ENCODE measurements at places on chromosomes 1 and 21.
A peak's percentile ranks its signal among the peaks of the same experiment; 100 is the strongest.

DNA sequence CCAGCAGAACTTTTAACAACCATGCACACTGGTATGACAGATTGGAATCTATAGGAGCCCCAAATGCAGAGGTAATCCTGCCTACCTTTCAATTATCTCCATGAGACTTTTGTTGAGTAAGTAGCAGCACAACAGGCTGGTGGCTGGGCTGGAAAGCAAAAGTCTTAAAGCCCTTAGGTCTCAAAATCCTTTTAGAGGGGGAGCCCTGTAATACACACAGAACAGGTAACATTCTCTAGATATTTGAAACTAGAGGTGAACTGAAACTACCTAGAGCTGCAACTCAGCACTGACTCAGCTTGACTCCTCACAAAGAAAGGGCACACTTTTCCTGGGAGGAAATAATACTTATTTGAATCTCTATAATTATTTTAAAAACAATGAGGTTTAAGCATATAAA is 71.5 kb downstream of the CLCA4 start:
- DNase-seq = no peak

- no peak for DNase-seq
Measured at GRCh38 chr1:17186216-17186909, 18.6 kb upstream of the PADI1 start.

DNA sequence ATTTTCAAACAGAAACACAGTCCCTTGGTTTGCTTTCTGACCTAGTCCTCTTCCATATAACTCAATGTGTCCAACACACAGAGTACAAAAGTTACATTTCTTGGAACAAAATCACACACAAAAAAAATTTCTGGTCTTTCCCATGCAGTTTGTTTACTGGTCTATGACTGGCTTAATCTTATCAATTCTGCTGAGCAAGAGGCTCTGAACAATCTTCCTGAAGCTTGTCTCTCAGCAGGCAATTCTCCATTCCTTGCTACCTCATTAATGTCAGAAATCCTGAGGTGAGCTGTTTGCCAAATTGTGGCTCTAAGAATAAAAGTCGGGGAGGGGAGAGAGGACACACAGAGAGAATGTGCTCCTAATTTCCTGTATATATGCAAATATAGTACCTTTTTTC is 423.6 kb downstream of the HLX start:
- no peak for DNase-seq

DNA sequence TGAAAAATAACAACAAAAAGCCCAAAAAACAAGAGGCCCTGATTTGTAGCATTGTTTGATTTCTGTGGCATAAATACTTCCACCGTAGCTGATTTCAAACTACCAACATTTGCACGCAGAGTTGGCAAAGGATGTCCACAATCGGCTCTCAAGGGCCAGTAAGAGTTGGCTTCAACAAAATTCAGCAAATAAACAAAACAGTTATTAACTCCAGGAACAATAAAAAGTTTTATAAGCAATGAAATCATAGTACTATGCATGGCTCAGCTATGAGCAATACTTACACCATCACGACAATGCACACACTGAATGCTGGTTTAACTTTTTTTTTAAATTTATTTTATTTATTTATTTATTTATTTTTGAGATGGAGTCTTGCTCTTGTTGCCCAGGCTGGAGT is 8.7 kb upstream of the COX20 start:
- DNase-seq = peak; percentile 29

GRCh38 chr1:66275083-66275482 is 258.9 kb upstream of the SGIP1 start:
- no peak for DNase-seq

DNA sequence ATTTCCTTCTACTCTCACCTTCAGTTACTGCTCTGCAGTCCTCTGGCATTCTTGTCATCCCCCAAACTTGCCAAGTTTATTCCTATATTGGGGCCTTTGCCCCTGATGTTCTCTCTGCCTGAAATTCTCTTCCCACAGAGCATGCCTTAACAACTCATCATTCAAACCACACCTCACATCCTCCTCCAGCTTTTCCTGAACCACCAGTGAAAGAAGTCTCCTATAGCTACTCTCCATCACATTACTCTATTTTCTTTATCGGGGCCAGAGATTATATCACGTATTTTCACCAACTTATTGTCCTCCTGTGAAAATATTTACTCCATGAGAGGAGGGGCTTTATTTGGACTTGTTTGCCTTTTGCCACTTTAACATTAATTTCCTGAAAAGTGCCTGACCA is 32.1 kb downstream of the EXTL2 start:
- DNase-seq = peak; percentile 44

DNA sequence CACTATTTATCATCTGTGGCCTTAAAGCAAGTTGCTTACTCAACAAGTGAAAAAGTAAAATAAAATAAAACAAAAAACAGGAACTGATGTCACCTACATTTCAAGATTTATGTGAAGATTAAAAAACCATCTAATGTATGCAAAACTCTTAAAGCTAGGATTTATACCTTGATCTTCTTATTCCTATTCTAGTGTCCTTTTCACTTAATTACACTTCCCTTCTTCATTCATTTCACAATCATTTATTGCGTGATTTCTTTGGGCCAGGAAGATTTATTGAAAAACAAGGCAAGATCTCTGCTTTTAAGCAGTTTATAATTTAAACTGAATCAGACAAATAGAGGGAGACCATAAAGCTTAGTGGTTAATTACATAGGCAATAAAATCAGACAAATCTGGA is 18.6 kb downstream of the PTGER3 start:
- DNase-seq = no peak

DNA sequence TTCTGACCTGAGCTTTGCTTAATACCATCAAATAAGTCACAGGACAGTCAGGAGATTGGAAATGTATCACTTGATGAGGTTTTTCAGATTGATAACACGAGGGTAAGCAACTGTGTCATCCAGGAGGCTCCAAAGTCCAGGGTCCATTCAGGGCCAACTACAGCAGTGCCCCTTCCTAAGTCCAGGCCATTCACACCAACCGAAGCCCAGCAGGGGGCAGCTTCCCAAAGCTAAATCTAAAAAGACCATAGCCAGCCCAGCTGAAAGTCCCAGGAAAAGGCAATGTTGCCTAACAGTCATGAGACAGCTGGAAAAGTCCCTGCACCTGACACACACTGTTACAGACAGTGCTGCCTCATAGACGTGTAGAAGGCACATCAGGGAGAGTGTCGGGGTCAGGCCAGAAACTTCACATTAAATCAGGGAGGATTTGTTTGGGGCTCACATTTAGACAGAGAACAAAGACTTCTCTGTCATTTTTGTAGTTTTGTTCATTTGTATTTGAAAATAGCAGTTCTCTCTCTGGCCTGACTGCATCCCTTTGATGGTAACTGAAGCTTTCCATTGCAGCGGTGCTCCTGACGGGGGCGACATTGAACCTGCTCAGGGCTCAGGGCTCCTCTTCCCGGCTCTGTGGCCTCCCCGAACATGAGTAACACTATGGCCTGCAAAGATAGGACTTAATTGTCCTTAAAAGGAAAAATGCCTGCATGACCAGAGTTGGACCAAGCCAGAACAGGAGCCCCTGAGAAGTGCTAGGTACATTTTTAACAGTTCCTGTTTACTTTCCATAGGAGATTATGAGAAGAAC is 200.4 kb downstream of the NRIP1 start:
- DNase-seq = peak; percentile 89

DNA sequence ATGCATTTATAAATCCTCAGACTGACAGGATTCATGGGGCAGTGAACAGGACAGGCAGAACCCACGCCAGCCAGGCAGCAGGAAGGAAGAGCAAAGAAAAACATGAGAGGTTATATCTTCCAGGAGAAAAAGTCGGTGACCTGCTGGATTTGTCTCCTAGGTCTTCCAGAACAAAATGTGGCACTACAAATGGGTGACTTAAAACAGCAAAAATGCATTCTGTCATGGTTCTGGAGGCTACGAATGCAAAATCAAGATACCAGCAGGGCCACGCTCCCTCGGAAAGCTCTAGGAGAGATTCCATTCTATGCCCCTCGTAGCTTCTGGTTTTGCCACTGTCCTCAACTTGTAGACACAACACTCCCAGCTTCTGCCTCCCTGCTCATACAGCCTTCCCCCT is 63.4 kb downstream of the PSMG1 start:
- DNase-seq = no peak

GRCh38 chr1:154729031-154729442 is 121.1 kb upstream of the ADAR start:
- DNase-seq = peak; percentile 38

DNA sequence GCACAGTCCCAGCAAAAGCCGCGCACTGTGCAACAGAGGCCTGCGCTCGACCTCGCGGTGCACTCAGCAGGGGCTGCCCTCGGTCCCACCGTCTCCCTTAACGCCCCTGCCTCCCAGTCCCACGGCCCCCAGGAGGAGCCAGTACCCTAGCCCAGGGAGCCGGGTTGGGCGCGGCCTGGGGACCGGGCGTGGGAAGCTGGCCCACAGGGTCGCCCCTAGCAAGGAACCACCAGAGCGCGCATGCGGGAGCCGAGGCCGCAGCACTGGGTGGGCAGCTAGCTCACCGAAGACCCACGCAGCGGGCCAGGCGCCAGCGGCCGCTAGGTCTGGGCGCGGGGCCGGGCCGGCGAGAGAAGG is 21.6 kb upstream of the ZNF678 start:
- peak; percentile 11 for DNase-seq

DNA sequence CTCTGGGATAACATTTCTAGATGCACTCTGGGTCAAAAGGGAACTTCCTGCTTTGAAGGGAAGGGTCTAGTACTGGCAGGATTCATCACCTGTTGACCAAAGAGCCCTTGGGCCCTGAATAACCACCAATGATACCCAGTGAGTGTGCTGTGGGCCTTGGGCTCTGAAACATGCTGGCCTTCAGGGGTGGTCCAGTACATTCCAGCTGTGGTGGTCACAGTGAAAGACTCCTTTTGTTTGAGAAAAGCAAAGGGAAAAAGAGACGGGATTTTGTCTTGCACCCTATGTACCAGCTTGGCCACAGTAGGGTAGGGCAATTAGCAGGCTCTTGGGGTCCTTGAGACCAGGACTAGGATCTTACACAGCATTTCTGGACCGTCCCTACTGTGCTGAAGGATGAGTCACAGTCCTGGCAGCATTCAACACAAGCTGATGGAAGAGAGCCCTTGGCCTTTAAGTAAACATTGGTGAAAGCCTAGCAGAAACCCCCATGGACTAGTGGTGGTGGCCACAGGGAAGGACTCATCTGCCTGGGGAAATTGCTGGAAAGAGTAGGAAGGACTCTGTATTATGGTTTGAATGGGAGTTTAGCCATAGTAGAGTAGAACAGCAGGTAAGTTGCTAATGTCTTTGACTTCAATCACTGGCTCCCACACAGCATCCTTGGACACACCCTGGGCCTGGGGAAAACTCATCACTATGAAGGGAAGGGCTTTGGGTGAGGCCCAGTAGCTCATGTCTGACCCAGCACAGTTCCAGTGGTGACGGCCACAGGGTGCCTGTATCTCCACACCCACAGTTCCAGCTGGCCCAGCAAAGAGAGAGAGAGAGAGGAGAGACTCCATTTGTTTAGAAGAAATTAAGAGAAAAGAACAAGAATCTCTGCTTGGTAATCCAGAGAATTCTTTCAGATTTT is 87.5 kb downstream of the COL24A1 start:
- no peak for DNase-seq

- no peak for DNase-seq
Measured at GRCh38 chr1:190949939-190950338, 472.3 kb upstream of the BRINP3 start.

- peak; percentile 60 for DNase-seq
Measured at GRCh38 chr21:31604591-31605190, 54.8 kb upstream of the SOD1 start.

DNA sequence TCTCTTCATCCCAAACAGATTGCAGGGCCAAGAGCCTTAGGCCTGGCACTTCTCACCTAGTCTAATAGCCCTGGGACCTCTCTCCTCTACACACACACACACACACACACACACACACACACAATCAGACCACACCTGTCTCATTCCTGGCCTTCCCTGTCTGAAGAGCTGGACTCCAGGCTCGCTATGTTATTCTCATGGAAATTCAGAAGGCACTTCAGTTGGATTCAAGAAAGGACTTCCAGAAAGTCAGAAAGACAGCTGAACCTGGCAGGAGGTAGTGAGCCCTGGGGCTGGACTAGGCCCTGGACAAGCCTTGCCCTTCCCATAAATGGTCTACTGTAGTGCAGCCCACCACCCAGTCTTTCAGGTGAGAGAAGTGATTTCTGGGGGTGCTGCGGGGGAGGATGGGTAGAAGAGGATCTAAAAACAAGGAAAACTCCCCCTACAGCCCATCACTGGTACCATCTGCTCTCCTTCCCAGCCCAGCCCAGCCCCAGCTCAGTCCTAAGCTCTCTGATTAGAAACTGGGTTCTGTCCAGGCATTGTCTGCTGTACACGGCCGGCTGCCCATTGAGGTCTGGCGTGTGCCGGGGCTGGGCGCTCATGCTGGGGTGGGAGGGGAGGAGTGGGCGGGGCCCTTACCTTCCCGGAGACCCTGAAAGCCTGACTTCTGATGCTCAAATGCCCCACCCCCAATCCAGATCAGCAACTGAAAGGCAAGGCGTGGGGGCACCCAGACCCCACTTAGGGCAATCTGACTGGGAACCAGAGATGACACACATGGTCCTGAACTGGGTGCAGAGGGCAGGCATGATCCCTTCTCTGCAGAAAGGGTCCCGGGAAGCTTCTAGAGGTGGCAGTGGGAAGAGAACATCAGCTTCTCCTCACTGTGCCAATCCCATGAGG is 2.5 kb downstream of the KIF21B start:
- peak; percentile 28 for DNase-seq

DNA sequence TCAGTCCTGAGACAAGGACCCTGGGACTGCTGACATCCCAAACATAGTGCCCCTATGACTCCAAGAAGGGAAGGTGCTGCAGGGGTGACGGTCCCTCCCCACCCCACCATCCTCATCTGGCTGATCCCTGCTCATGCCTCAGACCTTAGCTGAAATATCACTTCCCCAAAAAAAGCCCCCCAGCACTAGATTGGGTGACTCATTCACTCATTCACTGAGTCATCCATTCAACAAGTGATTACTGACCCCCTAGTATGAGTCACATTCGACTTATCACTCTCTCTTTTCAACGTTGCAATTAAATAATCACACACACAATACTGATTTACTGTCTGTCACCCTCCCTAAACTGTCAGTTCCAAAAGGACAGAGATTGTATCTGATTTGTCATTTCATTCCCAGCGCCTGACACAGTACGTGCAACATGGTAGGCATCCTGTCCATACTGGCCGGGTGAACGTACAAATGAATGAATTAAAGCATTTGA is 48.6 kb downstream of the HIVEP3 start:
- peak; percentile 40 for DNase-seq

DNA sequence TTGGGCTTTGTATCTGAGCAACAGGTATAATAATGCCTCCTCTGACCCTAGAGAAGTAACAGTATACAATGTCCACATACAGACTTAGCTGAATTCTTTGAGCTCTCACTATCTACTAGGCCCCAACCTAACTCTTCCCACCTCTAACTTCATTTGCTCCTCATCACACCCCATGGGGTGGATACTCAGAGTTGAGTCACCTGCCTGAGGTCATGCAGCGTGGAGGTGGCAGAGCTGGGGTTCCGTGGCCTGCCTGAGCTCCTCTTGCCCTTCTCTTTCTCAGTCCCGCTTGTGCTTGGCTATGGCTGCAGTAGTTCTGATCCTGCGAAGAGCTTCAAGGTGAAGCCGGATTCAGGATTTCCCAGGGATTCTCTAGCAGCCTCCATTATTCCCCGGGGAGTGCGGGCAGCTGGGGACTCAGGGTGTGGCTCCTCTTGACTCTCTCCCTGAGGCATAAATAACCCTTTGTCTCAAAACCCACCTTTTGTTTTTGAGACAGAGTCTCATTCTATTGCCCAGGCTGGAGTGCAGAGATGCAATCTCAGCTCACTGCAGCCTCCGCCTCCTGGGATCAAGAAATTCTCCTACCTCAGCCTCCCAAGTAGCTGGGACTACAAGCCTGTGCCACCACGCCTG is 29.9 kb upstream of the ACTL8 start:
- DNase-seq = no peak

Data from fibroblast of villous mesenchyme (primary cell).